A673 (cell line): ENCODE measurements at places on chromosomes 13 and 19.

DNA sequence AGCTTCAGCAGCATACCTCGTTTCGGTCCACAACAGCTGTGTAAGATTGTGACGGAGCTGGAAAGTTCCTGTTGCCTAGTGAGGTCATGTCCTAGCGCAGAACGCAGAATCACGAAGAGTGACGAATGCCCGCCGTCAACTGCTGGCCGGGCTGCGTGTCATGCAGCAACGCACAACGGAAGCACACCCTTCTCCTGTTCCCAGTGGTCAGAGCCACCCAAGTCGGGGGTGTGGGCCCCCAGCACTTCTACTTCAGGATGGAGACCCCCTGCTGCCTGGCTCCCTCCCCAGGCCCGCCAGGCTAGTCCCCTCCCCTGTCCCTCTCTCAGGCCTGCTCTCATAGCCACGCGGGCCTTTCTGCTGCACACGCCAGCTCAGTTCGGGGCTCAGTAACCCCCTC lies 25.9 kb downstream of the C2CD4C start:
- no peak for DNase-seq

- peak; percentile 66 for DNase-seq
Observed at GRCh38 chr13:20461860-20462532, 63.7 kb downstream of the CRYL1 start.

GRCh38 chr13:98492335-98493041 lies 84.4 kb downstream of the STK24 start:
- DNase-seq = no peak

DNA sequence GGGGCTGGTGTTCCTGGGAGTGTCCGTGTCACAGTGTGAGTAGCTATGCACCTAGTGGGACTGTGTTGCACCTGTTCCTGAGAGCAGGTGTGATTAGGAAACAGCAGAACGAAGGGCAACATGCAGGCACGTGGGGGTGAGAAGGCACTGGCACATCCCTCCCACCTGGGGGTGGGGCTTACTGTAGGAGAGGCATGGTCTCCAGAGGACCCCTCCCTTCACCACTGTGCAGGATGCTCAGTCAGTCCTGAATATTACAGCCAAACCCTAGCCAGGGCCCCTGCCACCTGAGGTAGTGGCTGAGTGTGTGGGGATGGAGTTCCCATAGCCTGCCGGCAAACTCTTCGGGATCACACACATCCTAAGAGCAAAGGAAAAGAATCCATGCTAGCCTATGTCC lies 99.2 kb downstream of the ZDHHC20 start:
- DNase-seq = no peak

DNA sequence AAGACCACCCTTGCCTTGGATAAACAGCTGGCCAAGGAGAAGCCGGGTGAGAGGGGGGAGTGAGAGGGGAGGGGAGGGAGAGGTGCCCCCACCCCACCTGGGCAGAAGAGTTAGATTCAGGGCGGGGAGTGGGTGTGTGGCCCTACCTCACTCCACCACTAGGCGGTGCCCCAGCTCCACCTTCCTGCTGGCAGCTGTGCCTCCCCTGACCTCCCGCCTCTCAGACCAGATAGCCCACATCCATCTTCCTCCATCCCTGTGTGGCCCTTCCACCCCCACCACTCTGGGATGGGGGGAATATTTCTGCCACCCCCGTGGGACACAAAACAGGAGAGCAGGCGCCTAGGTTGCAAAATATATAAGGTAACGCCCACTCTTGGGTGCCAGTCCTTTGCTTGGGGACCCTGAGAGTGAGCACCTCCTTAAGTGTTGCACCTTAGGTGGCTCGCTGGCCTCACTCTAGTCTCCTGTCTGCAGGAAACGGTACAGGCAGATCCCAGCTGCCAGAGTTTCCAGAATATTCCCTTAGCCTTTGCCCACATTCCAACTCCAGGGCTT lies 13.8 kb upstream of the EHD2 start:
- peak; percentile 42 for DNase-seq

GRCh38 chr13:69912630-69913029 lies 195.0 kb upstream of the ATXN8OS start:
- DNase-seq = no peak

DNA sequence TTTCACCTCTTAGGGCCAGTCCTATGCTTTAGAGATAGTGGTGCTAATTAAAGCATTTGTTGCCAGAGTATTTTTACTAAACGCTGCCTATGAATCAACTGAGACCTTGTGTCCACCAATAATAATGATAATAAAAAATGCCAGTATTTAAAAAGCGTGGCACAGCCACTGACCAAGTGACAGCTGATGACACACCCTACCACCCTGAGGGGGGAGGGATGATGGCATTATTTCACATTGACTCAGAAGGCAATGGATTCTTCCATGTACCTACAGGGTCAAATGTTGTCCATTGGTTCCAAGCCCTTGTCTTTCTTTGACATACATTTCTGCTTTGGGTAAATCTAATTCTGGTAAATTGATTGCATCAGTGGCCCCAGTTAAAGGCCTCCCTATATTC lies 384.4 kb downstream of the DLEU7 start:
- DNase-seq = no peak

GRCh38 chr13:93922063-93922855 lies 557.2 kb downstream of the DCT start:
- DNase-seq = no peak
